ENCODE measurements at places on chromosomes 12 and 14.

GRCh38 chr12:57049119-57049446, 846 bp downstream of the MYO1A start:
- no peak for DNase-seq

DNA sequence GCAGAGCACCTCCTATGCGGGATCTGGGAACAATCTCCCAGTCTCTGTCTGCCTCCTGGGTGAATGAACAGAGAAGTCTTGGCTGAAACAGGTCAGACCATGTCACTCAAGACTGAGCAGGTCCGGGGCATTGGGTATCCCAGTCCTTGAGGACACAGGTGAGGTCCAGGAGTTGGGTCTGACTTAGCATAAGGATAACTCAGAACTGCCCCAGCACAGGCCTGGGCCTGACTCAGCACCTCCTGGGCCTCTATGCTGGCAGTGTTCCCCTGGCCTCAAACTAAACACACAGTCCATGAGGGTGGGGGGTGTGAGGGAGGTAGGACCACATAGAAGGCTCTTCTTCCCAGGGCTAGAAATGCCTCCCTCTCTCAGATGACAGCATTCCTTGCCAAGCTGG, 1.5 kb upstream of the SDR9C7 start:
- no peak for DNase-seq

DNA sequence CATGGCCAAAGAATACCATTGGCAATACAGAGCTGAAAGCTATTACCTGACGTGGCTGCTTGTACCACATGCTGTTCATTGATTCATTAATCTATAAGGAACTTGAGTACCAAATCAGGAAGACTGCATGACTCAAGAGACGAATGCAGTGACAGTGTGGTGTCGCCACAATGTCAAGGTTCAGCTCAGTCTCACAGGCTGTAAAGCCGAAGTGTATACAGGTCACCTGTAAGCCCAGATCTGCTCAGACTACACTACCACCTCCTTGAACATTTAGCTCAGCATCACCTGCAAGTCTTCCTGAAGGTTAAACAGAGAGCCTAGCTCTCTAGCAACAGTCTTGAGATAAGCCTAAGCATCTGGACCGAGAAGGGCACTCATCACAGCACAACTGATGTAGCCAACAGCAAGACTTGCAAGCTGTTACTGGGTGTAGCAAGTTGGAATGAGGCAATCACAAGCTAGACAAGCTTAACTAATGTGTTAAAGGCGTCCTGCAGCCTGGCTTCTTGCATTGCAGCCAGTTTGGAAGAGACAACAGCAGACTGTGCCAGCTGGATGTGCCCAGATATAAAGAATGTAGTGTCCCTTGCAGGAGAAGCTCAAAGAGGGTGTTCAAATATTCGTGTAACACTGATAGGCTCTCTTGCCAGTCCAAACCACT, 21.0 kb downstream of the TMTC1 start:
- DNase-seq: no peak

GRCh38 chr14:24130717-24131548, 474 bp downstream of the FITM1 start:
- no peak for DNase-seq

- DNase-seq: no peak
Observed at GRCh38 chr12:1855241-1855640, 34.9 kb downstream of the LRTM2 start.

DNA sequence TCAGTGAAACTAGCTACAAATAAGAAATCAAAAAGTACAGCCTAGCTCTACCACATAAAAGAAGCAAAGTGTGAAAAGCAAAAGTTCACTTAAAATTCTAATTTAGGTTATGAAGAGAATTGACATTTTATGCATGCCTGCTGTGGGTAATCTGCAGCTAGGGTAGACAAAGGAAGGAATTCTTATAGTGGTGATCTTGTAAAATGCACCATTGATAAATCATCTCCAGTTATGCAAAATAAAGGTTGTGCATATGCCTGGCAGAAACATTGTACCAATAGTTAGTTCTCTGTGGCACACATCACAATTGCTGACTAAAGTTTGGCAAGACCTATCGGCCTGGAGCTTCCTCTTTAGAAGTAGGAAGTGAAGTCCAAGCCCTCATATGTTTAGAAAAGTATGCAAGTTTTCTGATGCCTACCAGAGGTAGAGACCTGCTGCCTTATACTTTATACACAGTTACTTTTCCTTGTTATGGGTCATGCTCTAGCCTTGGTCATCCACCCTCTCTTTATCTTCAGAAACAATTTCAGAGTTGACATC, 78.3 kb downstream of the TSHR start:
- DNase-seq: no peak

DNA sequence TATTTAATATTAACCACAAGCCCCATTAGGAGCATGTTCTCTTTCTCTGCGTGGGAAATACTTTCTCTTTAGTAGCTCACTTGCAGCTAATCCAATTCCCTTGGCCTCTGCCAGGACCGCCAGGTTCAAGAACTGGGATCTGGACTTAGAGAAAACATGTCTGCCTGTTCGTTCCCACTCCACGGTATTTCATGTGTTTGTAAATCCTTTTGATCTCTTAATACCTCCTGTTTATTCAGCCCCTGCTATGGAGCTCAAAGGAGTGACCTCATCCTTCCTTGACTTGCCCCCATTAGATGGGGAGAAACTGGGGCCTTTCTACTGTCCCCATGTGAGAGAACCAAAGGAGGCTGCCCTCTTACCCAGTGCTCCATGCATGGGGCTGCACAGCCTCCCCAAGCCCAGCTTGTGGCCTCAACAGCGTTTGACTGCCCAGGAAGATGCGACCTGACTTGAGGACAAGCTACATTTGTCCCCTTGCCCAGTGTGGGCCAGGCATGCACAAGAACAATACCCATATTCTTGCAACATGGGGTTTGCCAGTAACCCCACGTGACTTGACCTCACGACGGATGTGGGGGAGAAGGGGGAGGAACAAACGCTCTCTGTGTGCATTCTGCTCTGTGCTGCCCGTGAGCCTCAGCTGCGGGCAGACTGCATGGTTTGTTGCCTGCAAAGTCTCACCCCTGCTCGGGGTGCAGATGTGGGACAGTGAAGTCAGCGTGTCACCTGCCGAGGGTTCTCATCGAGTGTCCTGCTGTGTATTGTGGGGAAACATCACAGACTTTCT, 30.3 kb downstream of the CD9 start:
- DNase-seq: peak; percentile 28

DNA sequence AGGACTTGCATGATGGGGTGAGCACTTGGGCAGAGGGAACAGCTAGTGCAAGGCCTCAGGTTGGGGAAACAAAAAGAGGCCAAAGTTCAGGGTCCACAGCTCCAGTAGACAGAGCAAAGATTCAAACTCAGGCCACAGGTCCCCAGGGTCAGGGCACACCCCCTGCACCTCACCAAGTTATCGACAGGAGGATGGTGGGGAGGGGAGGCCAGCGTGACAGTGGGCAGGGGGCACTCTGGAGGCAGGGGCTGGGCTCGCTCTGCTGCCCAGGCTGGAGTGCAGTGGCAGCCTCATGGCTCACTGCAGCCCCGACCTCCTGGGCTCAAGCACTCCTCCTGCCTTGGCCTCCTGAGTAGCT, 32.4 kb upstream of the ULK1 start:
- DNase-seq: no peak

DNA sequence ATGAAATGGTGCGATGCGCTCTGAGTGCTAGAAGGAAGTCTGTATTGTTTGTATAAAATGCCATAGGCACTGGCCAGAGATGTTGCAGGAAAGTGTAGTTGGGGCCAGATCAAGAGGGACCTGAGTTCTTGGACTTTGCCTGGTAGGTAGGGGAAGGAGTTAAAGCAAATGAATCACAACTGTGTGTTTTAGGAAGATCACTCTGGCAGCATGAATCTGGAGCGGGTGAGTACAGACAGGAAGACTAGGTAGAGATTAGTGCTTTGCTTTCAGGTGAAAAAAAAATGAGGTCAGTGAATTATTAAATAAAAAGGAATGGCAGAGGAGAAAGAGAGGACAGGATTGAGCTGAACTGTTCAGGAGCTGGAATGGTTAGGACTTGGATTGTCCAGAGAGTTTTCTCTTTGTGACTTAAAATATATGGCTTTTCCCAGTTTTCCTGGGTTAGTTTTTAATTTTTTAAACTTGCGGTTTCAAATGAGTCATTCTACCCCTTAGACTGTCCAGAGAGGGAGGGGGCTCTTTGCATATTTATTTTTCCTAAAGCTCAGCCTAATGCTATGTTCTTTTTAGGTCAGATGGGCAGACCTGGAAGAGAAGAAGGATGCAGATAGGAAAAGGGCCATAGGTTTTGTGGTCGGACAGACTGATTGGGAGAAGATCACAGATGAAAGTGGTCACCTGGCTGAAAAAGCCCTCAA, 41.1 kb downstream of the PROX2 start:
- no peak for DNase-seq

DNA sequence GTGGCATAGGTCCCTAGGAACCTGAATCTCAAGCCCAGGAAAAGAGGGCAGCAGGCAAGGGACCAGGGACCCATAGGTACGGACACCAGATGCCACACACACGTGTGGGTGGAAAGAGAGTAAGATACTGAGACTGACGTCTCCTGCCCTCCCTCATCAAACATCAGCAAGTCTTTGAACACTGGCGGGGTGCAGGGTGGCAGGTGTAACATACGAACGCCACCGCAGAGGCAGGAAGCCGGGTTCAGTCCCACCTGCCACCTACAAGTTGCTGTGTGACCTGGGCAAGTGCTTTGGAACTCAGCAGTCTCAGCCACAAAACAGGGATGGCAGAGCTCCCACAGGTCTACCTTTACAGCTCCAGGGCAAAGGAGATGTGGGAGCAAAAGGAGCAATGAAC, 11.1 kb downstream of the ACTN1 start:
- DNase-seq: no peak

DNA sequence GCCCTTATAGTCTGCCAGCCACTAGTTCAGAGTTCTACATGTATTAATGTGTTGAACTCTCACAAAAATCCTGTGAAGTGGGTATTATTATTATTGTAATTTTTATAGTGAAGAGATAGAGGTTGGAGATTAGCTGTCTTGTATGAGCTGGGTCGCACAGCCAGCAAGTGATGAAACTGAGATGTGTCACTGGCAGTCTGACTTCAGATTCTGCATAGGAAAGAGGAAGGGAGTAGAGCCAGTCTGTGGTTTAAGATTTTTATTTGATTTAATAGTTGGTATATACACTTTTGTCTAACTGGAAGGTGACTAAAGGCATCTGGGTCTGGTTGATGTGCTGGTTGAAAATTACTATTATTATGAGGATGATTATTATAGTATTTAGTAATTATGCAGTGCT, 5.8 kb upstream of the FRS2 start:
- no peak for DNase-seq

DNA sequence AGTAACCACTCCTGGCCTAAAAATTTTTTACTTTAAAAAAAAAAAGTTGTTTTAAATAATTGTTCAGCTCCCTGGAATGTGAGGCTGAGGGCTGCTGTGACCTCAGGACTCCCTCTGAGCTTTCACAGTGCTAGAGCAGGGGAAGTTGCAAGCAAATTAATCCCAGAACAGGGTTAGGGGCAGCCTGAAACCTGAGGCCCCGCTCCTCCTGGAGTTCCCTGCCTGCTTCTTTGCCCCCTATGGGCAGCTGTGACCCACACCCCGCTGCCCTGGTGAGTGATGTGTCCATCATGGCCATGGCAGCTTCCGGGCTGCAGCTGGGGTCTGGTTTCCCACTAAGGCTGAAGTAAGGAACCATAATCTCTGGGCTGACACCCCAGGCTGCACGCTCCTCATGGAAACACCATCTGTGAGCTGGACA, 9.5 kb downstream of the RITA1 start:
- DNase-seq: no peak

DNA sequence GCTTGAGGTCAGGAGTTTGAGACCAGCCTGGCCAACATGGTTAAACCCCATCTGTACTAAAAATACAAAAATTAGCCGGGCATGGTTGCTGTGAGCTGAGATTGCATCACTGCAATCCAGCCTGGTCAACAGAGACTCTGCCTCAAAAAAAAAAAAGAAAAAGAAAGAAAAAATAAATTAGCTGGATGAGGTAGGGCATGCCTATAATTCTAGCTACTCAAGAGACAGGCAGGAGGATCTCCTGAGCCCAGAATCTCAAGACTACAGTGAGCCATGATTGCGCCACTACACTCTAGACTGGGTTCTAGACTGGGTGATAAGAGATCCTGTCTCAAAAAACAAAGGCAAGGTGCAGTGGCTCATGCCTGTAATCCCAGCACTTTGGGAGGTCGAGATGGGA, 16.9 kb downstream of the PPP4R3A start:
- no peak for DNase-seq

DNA sequence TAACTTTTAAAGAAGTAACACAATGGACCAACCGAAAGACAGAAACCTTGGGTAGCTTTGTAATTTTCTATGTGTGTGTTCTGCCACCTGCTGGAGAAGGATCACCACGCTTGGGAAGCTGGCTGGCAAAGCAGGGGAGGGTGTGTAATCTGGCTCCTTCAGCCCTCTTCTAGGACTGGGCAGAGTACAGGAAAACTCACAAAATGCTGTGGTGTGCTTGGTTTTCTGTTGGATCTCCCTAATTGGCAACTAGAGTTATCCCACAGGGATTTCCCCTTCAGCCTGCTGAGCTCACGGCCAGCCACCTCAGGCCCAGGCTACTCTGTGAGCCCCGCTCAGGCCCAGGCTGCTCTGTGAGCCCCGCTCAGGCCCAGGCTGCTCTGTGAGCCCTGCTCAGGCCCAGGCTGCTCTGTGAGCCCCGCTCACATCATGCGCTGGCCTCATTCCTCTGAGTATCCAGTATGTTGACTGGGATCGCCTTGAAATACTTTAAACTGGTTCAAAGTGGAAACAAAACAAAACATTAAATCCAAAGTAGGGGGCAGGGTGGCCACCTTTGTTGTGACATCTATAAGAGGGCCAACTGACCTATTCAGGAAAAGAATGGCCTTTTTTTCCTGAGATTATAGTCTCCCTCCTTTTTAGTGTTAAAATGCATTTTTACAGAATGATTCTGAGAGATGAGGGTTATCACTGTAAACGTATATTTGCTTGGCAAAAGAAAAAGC, 52.0 kb upstream of the RNU6-8 start:
- peak; percentile 20 for DNase-seq

DNA sequence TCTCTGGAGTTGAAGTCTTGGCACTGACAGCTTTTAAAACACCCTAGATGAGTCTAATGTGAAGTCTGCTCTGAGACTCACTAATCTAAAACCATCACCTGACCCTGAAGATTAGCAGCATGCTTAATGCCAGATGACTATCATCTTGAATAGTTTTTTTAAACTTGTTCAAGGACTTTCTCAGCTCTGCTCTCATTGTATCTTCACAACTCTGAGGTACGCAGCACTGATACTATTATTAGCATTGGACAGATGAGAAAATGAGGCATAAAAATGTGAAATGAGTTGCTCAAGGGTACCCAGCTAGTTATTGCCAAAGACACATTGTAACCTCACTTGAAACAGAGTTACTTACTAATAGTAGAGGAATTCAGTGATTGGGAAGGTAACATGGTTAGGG, 4.8 kb downstream of the SLC38A1 start:
- no peak for DNase-seq

GRCh38 chr14:96594961-96595360, 92.8 kb downstream of the PAPOLA start:
- DNase-seq: no peak

DNA sequence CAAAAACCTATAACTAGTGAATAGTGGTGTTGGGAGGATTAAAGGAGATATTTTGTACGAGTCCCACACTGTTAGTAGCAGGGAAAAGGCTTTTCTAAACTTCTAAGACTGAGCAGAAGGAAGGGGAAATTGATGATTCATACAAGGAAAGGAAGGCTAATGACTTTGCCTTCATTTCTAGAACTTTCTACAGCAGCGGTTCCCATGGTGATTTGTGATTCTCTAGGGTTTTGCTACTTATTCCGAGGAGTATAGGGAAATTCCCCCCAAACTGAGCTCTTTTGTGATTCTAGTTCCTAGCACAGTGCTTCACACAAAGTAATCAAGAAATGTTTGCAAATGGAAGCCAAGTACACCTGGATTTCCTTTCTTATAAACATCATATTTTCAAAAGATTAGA, 23.8 kb upstream of the PWP1 start:
- no peak for DNase-seq

Measured in GM19239 (cell line).